ENCODE measurements at places on chromosomes 5 and 9. TPM values are rescaled to one million over a fixed set of nuclear protein-coding genes. Genes with fewer than 3 reads are reported as not detected.

Gene PLCXD3
- 0.11 TPM for total RNA-seq

Gene DBH
- not detected for total RNA-seq

Gene PIP5K1B
- 0.39 TPM for total RNA-seq

Gene GTF2H2
- 18.9 TPM for total RNA-seq

Gene RASGEF1C
- not detected for total RNA-seq

Gene QRFP
- not detected for total RNA-seq

Gene LCN12
- not detected for total RNA-seq

Gene LCN15
- total RNA-seq: not detected

Gene NUTM2G
- not detected for total RNA-seq

Gene IL13
- not detected for total RNA-seq

Gene SREK1
- total RNA-seq: 76.1 TPM

Gene ZBTB5
- 24.0 TPM for total RNA-seq

Gene CYSTM1
- total RNA-seq: 1.2 TPM

Gene CTSL
- 57.3 TPM for total RNA-seq

Gene ALG2
- 42.1 TPM for total RNA-seq

Gene PCDHGB6
- 3.1 TPM for total RNA-seq

Gene ABITRAM
- 14.1 TPM for total RNA-seq

Gene CAVIN4
- total RNA-seq: 0.79 TPM

Gene FRMPD1
- not detected for total RNA-seq

Gene KCNMB1
- 0.79 TPM for total RNA-seq

Gene GDNF
- under 0.01 TPM for total RNA-seq

Gene LARP1
- total RNA-seq: 71.8 TPM

Gene ADAMTS6
- total RNA-seq: 578 TPM

Gene GADD45G
- total RNA-seq: 51.4 TPM

Gene AK8
- total RNA-seq: 0.22 TPM

Gene FOXD4
- under 0.01 TPM for total RNA-seq

Gene HSPA4
- 102 TPM for total RNA-seq

Gene NEUROG1
- total RNA-seq: not detected

Gene ALDH1A1
- total RNA-seq: not detected

Gene IFNA13
- under 0.01 TPM for total RNA-seq

Gene CLIC3
- 328 TPM for total RNA-seq

All from placental epithelial cell (primary cell).